ENCODE measurements at places on chromosomes 3 and 15. TPM values are rescaled to one million over a fixed set of nuclear protein-coding genes. Genes with fewer than 3 reads are reported as not detected.

LYZL4 gene
- total RNA-seq: not detected

DNA sequence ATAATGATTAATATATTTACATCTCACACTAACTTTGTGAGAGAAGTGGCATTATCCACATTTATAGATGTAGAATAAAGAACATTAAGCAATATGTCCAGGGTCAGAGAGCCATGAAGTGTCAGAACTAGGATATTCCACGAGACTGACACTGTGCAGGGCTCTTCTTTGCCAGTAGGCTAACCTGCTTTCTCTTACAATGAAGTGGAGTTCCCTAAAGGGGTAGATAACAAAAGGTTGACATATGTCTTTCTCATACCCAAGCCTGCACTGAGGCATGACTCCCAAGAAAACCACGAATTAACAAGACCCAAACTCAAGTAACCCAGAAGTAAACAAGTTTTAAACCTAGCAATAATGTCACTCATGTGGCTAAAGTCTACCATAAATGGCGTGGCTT lies 191.5 kb upstream of the SLC2A2 start:
- no peak for DNase-seq

DNA sequence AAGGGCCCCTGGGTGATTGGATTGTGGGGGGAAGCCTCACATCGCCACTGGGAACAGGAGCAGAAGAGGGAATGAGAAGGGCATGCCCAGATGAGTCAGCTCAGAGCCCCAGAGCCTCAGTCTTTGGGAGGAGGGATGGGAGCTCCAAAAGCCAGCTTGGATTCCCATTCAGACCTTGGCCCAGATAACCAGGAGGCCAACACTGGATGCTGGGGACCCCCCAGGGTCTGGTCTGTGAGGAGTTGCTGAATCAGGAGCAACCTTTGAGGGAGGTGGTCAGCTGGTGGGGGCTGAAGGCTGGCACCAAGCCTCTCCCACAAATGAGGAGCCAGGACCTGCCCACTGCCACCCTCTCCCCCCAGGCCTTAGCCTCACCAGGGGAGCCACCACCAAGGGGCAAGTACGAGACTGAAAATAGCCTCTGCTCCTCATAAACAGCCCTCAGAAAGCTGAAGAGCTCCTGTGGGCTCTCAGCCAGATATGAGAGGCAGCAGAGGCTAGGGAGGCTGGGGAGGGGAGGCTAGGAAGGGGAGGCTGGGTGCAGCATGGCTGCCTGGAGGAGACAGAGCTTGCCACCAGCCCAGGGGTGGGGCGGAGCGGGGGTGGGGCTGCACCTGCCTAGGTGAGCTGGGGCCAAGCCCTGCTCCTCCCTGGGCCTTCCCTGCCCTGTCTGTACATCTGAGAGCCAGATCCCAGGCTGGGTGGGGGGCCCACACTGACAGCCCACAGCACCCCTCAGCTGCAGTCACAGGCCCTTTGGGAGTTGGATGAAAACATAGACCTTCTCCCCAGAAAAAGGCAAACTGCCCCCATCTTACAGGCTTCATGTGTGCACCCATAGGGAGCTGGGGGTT lies 99.8 kb downstream of the SEC22A start:
- DNase-seq: no peak

CSPG4 gene
- total RNA-seq: not detected

GRCh38 chr15:101615986-101616848 lies 36.0 kb downstream of the TM2D3 start:
- no peak for DNase-seq

MESP2 gene
- total RNA-seq: not detected

PCOLCE2 gene
- total RNA-seq: not detected

DNA sequence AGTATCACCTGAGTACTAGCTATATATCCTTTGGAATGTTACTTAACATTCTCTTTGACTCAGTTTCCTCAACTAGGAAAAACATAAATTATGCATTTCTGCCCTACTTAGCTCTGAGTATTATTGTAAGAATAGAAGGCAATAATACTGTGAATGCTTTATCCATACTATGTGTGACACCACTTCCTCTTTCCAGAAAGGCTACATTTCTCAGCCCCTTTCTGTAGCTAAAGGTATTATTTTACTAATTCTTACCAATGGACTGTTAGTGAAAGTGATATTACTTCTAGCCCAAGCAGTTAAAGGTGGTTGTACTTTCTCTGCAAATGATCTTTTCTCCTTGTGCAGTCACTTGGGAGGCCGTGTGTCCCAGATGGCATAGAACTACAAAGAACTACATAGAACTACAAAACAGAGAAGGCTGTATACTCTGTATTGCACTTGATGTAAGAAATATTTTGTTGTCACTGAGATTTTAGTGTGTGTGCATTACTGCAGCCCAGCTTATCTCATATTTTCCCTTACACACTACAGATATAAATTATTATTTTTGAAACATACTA lies 35.1 kb downstream of the MYH15 start:
- no peak for DNase-seq

EFHB gene
- total RNA-seq: 0.17 TPM

- peak; percentile 78 for DNase-seq
These were observed 627 bp downstream of the DUSP7 start for GRCh38 chr3:52055537-52056351.

- no peak for DNase-seq
These were observed 36.8 kb upstream of the TM4SF4 start for GRCh38 chr3:149437710-149438109.

GRCh38 chr15:93290618-93290946 lies 201.6 kb upstream of the RGMA start:
- no peak for DNase-seq

GRCh38 chr3:49351521-49352011 lies 6.6 kb downstream of the GPX1 start:
- DNase-seq: no peak

DNA sequence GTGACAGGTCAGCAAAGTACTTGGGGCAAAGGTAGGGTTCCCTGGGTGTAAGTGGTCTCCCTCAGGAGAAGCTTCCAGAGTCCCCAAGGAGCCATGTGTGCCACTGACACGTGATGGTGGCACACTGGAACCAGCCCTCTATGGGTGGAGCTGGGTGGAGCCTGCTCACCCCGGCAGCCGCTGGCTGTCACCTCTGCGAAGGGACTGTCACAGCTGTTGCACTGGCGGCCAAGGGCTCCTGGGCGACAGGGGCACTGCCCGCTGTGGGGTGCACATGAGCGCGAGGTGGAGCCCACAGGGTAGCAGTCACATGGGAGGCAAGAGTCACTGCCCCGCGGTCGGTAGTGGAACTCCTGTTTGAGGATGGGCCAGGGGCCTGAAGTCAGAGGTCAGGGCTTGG lies 12.0 kb downstream of the CELSR3 start:
- no peak for DNase-seq

EXD1 gene
- total RNA-seq: not detected

DNA sequence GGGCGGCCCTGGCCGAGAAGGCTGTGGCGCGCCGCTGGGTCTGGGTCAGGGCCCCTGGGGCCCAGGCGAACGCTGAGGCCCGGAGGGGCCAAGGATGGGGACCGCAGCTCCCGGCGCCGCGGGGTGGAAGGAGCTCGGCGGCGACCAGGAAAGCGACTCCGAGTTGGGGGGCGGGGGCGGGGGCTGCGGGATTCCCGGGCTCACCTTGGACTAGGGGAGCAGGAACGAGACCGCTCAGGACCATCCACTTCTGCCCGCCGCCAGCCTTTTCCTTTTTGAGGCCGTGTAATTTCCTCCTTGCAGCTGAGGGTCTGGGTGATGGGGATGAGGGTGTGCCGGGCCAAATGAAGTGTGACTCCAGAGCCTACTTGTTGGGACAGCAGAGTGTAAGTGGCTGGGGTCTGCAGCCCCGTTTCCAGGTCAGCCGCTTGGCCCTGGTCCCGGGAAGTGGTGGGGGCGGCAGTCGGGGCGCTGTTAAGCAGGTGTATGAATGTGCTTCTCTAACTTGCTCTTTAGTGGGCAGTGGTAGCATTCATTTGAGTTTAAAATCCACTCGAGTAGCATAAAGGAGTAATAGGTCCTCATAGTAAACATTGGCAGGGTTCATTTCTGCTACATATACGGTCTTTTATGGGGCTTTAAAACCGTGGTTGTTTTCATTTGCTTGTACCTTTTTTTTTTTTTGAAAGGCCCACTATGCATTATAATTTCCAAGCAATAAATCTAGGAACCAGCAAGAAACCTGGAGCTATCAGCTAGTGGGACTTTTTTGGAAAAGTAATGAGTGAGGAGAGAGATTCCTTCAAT lies 717 bp downstream of the PXK start:
- peak; percentile 58 for DNase-seq

All from activated naive CD8-positive, alpha-beta T cell treated with anti-CD3 and anti-CD28 coated beads, Interleukin-2, amount 10 ng/mL, durations not matched to agents 7 days and 5 days (primary cell).